ENCODE measurements at places on chromosomes 3 and 15.
A peak's percentile ranks its signal among the peaks of the same experiment; 100 is the strongest.

GRCh38 chr15:71366926-71367325 is 251.7 kb downstream of the THSD4 start:
- DNase-seq = no peak

- no peak for DNase-seq
Observed at GRCh38 chr15:20357481-20358065, 184.0 kb downstream of the GOLGA6L6 start.

GRCh38 chr3:186613637-186614265 is 891 bp downstream of the AHSG start:
- no peak for DNase-seq

DNA sequence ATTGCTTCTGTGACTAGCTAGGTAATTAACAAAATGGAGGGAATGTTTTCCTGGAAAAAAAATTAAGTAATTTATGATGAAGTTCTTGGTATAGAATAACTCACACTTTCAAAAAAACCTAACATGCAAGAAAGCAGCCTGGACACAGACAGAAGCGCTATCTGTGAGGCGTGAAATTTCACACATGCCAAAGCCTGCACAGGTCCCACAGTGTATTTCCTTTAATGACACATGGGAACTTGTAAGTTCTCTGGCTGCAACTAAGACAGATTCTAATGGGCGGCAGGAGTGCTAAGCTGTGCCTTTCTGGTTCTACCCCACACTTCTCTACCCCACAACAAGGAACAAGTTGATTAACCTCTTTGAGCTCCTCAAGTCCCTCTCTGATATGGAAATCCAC is 84.9 kb upstream of the NEO1 start:
- no peak for DNase-seq

- no peak for DNase-seq
Observed at GRCh38 chr15:71295603-71296314, 180.5 kb downstream of the THSD4 start.

DNA sequence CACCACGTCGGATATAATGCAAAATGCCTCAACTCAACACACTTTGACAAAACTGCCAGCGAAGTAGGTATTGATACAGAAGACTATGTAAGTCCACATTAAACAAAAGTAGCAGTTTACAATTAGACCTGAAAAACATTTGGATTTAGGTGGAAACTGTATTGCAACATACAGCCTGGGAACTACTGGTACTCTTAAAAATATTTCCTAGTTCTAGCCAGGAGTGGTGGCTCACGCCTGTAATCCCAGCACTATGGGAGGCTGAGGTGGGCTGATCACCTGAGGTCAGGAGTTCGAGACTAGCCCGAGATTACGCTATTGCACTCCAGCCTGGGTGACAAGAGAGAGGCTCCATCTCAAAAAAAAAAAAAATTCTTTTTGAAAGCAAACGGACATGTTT is 246.2 kb downstream of the ZBTB20 start:
- no peak for DNase-seq

GRCh38 chr3:188818282-188818681 is 353.5 kb upstream of the TPRG1 start:
- no peak for DNase-seq

GRCh38 chr3:119428538-119428937 is 34.9 kb downstream of the TMEM39A start:
- DNase-seq = no peak

GRCh38 chr3:35393901-35394799 is 245.2 kb upstream of the ARPP21 start:
- DNase-seq = no peak

DNA sequence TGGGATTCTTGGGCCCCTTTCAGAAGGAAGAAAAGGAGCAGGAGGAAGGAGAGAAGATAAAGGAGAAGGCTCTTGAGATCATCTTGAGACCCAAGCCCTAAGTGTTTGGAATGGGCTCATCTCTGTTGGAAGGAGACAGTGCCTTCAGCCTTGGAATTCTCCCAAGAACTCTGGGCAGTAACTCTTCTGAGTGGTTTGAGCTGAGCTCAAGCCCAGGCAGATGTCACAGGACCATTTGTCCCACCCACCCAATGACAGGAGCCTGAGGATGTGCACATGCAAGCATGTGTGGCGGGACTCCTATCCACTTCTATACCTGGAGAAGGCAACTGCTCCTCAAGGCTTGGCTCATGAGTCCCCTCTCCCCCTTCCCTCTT is 14.6 kb upstream of the TMEM40 start:
- DNase-seq = no peak

DNA sequence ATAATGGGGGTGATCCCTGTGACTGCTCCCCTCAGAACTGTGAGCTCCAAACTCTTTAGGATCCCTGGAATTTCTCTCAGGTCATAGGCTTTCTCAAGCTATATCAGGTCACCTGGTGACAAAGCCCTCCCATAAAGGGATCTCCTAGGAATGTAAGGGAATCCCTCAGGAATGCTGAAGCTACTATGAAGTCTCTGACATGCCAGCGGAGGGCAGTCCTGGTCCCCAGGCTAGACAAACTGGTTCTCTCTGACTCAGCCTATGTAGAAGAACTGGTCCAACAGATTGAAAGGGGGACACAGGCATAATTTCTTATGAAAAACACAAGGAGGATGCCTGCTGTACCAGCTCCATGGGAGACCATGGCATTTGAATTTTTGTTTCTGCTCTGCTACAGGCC is 6.7 kb downstream of the LPCAT4 start:
- no peak for DNase-seq

DNA sequence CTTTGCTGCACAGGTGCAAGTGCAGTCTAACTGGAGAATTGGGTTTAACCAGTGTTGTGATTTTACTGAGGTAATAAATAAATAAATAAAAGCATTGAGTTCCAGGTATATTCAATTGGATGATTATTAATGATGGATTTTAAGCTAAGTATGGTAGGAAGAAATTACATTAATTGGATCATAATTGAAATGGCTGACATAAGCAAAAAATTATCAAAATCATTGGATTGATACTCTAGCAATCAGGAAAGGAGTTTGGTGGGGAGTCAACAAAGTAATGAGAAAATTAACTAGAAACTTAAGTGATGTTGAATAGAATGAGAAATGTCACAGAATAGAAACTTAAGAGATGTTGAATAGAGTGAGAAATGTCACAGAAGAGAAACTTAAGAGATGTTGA is 981.9 kb downstream of the SI start:
- no peak for DNase-seq

GRCh38 chr3:76943671-76944070 is 96.2 kb upstream of the ROBO2 start:
- DNase-seq = no peak

DNA sequence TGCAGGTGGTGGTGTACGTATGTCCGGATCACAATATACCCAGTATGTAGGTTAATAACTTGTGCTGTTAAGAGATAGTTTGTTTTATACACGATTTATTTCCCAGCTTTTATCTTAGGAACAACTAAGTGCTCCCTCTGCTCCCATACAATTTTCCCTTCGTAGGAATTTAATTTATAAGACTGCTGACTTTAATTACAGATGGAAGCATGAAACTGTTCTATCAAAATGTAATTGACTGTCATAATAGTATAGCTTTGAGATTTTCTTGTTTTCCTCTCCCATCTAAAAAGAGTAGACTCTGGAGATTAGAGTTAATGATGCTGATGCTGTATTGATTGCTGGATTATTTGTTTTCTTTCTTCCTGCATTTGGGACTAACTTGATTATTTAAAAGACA is 370.7 kb upstream of the SGO1 start:
- no peak for DNase-seq

DNA sequence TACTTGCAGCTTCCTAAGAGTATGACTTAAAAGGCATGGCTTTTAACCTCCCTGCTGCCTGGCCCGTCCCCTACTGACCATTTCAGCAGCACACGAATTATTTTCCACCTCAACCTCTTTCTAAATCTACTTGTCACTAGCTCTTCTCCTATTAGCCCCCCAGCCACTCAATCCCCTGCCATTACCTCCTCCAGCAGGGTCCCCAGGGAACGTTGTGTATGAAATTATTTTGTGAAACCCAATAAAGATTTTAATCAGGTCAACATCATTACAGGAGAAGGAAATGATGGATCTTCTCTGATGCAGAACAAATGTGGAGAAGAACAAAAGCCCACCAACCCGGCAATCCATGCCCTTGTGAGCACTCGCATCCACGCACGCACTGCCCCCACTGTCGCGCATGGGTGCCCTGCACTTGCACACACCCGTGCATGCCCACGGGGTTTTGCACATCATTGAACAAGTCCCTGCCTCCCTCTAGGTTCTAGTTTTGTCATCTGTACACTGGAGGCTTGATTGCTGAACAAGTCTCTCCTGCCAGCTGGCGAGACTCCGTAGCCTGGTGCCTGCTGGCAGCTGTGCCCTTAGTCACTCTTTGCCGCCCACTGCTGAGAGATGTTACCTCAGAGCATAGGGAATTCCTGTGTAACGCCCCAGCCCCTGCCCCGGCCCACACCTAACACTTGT is 51.6 kb downstream of the LINGO1 start:
- no peak for DNase-seq

GRCh38 chr3:124619887-124620599 is 110.2 kb upstream of the UMPS start:
- DNase-seq = no peak

DNA sequence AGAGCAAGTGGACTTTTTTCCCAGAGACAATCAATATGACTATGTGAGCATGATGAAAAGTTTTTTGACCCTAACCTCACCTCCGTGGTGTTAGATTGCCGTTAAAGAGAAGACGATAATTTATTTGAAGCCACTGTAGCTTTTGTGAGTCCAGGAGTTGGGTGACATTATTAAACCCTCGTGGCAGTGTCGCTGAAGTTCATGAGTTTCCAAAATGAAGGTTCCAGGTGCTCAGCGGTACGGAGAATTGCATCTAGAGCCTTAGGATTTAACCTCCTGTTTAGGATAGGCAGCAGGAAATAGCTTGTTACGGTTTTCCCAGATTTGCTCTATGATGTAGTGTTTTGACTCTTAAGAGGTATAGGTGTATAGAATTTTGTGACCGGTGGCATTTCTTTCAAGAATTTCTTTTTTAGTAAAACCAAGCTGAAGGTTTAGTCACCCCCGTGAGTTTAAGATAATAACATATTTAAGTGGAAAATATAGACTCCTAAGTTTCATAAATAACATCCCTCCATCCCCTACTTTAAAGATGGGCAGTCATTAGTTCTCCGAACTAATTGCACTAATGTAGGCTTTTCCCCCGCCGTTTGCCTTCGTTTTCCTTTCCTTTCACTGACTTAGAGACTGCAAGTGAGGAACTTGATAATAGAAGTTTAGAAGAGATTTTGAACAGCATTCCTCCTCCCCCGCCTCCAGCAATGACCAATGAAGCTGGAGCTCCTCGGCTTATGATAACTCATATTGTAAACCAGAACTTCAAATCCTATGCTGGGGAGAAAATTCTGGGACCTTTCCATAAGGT is 2.0 kb downstream of the SMC4 start:
- no peak for DNase-seq

GRCh38 chr3:81302045-81302444 is 459.4 kb downstream of the GBE1 start:
- peak; percentile 21 for DNase-seq

DNA sequence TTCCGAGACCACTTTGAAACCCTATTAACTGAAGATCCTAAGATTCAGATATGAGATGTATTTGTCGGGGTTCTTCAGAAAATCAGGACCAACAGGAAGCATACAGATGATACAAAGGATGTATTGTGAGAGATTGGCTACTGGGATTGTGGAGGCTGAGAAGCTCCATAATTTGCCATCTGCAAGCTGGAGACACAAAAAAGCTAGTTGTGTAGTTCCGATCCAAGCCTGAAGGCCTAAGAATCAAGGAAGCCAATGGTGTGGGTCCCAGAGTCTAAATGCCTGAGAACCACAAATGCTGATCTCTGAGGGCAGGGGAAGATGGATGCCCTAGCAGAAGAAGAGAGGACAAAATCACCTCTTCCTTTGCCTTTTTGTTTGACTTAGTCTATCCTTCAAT is 10.9 kb upstream of the PLSCR1 start:
- no peak for DNase-seq

DNA sequence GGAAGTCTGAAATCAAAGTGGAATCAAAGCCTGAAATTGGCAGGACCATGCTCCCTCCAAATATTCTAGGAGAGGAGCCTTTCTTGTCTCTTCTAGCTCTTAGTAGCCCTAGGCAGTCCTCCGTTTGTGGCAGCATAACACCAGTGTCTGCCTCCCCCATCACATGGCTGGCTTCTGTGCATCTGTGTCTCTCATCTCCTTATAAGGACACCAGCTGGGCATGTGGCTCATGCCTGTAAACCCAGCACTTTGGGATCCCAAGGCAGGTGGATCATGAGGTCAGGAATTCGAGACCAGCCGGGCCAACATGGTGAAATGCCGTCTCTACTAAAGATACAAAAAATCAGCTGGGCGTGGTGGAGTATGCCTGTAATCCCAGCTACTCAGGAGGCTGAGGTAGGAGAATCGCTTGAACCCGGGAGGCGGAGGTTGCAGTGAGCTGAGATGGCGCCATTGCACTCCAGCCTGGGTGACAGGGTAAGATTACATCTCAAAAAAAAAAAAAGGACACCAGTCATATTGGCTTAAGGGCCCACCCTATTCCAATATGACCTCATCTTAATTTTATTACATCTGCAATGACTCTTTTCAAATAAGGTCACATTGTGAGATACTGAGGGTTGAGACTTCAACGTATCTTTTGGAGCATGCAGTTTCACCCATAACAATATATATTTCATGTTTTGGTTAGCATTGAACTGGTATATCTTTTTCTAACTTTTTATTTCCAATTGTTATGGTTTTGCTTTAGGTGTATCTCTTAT is 148.0 kb upstream of the TPM1 start:
- DNase-seq = no peak

- no peak for DNase-seq
Observed at GRCh38 chr3:157375342-157375986, 61.2 kb upstream of the PTX3 start.

DNA sequence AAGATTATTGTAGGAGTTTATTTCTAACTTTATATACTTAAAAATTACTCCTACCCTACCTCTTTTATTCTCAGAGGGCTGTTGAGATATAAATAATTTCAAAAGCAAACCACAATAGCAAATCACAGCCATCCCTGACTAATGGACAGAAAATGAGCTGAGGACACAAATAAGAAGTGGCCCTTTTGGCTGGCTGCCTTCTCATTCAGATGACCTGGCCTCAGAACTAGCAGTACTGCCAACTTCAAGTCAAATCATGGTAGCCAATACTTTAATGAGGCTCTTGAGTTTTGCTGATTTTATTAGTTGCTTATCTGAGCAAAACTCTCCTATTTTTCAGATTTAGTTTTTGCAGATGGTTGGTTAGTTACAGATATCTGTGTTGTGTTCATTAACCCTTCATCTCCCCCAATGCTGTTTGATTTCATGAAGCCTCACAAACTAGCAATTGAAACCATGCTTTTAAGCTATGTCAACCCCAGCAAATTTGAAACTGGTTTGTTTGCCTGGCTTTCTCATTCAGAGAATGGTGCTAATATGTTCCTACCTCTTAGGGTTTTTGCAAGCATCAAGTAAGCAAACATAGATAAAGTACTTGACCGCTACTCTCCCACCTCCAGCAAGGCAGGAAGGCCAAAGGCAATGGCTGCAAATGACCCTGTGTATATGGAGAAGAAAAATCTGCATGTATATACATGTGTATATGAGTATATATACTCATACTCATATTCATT is 73.4 kb upstream of the HACD2 start:
- DNase-seq = no peak

Data from right lobe of liver (tissue), 6 donors.